ENCODE measurements at places on chromosomes 7 and 10.

- no peak for DNase-seq
These were observed 579.4 kb downstream of the PTPRN2 start for GRCh38 chr7:158008267-158008666.

DNA sequence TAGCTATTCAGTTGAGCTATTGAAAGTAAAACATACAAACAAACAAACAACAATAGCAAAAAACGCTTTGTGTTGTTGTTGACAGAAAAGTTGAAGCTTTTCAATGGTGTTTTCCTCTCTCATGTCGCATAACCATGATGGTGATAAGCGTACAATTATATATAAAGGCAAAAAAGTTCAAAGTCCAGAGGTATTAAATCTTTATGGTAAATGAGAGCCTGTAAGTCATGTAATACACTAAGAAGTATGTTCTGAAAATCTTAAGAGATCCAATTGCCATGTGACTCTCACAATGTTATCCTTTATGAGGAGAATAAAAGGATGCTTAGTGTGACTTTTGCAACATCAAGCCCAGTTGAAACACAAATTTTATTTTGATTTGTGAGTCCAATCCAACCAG lies 93.9 kb downstream of the PPP1R9A start:
- no peak for DNase-seq

DNA sequence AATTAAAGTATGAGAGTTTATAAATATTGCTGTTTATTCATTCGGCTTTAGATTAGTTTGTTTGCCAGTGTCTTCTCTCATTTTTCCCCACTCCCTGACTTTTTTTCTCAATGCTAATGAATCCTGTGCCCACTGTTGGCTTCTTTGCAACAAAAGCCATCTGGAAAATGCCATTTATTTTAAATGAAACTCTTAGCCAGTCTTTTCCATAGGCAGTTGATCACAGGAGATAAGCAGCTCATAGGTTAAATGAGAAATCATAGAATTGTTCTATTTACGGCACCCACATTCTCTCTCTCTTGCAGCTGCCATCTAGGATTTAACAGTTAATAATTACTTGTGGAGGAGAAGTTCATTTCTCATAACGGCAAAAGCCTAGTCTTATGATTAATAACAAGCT lies 249.3 kb upstream of the POM121L12 start:
- no peak for DNase-seq

GRCh38 chr10:60957667-60958221 lies 13.8 kb upstream of the RHOBTB1 start:
- DNase-seq: no peak

DNA sequence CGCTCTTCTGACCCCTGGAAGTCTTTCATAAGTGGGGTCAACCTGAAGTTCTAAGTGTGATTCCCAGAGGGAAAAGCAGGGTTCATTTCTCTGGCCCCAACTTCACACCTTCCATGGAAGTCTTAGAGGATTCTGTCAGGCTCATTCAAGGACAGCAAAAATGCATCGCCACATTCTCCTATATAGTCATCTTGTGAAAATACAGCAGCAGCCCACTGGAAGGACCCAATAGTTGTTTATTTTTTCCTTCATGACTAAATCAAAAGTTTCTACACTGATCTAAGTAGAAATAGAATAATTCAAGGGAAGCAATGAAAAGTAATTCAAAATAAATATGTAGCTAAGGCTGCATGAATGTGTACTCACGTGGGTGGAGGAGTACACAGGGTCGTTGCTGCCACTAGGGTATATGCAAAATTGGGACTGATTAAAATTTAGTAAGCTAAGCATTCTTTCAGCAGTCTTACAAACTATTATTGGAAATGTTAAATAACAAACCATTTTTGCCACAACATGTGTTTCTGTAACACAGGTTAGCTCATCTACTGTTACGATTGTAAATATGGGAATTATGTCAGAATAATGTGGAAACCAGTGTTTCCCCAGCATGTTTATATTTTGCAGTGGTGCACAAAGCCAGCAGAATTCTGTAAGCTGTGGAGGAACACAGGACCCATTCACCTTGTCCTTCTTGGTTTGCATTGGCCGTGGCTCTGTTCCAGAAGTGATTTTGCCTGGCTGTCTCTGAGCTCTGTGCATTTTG lies 33.5 kb downstream of the EEPD1 start:
- DNase-seq: no peak

GRCh38 chr7:55423277-55423711 lies 58.2 kb downstream of the LANCL2 start:
- DNase-seq: no peak

GRCh38 chr10:130458509-130458908 lies 322.3 kb downstream of the GLRX3 start:
- no peak for DNase-seq

DNA sequence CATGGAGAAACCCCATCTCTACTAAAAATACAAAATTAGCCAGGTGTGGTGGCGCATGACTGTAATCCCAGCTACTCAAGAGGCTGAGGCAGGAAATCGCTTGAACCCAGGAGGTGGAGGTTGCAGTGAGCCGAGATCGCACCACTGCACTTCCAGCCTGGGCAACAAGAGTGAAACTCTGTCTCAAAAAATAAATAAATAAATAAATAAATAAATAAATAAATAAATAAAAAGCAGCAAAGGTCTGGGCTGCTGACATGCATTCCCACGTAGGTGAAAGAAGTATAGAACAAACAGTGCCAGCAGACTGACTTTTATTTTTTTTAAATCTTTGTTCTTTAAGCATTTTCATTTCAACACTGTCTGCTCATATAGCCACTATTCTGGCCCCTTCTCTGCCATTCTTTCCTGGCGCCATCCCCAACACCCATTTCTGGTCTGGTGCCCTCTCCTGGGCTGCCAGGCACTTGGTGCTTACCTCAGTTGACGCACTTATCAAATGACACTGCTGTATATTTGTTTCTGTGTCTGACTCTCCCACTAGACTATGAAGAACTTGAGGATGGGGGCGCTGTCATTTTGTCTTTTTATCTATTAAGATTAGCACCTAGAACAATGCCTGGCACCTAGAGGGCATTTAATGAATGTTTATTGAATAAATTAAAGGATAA lies 15.6 kb downstream of the FAM107B start:
- DNase-seq: peak; percentile 35

DNA sequence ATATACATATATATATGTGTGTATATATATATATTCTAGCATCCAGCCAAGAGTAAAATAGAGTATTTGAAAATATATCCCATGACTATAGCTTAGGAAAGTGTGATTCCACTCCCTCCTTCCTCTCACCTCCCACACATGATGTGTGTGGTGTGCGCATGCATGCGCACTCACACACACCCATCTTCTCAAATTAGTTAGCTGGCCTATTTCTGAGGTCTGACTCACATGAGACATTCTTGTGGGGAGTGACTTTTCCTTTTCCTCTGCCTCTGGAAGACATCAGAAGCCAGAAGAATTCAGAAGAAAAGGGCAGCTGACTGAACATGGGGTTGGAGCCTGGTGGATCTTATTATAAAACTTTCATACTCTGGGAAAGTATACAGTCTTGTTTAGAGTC lies 793.5 kb upstream of the ZNF722 start:
- no peak for DNase-seq

Measured in activated CD4-positive, alpha-beta T cell treated with anti-CD3 and anti-CD28 coated beads for 48 hours (primary cell).